Neural progenitor cell (in vitro differentiated cells): ENCODE measurements at places on chromosomes 6 and 20.

DNA sequence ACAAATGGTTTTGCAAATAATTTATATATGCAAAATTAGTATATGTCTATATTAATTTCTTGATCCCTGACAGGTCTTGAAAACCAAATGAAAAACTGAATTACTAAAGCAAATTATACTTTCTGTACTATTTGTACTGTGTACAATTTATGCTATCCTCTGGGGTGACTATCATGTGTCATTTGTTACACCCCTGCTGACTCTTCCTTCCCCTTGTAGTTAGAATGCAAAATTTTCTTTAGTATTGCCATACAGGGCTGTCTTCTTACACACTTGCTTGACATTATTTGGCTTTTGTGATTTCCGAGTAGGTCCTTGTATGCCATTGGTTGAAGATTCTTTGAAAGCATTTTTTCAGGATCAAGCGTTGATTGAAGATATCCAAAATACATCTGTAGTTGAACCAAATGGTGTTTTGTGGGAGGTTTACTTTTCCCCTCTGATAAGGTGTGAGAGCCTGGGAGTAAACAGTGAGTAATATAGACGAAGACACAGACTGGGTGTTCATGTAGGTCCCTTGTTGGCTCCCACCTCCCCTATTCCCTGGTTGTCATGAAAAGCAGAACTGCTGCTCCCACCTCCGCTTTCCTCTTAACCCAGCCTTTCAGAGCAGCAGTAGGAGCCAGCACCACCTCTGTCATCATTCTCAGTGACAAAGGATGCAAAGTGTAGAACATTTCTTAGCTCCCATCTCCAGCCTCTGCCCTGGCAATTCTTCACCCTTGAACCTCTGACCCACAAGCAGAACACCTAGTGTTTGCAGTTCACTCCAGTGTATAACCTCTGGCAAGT, 29.0 kb downstream of the NCOA7 start:
- DNase-seq: no peak

DNA sequence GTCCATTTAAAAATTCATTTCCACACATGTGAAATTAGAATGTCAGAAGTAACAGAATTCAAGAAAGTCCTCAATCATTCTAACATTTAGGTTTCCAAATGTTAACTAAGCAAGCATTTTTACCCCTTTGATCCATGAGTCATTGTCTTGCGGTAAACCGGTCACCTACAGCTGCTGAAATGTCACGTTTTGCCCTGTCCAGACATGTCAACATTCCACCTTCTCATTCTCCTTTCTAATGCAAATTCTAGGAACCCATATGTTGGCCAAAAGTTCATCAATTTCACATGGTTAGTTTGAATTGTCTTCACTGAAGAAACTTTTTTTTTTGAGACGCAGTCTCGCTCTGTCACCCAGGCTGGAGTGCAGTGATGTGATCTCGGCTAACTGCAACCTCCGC, 117.2 kb downstream of the IPCEF1 start:
- DNase-seq: no peak

DNA sequence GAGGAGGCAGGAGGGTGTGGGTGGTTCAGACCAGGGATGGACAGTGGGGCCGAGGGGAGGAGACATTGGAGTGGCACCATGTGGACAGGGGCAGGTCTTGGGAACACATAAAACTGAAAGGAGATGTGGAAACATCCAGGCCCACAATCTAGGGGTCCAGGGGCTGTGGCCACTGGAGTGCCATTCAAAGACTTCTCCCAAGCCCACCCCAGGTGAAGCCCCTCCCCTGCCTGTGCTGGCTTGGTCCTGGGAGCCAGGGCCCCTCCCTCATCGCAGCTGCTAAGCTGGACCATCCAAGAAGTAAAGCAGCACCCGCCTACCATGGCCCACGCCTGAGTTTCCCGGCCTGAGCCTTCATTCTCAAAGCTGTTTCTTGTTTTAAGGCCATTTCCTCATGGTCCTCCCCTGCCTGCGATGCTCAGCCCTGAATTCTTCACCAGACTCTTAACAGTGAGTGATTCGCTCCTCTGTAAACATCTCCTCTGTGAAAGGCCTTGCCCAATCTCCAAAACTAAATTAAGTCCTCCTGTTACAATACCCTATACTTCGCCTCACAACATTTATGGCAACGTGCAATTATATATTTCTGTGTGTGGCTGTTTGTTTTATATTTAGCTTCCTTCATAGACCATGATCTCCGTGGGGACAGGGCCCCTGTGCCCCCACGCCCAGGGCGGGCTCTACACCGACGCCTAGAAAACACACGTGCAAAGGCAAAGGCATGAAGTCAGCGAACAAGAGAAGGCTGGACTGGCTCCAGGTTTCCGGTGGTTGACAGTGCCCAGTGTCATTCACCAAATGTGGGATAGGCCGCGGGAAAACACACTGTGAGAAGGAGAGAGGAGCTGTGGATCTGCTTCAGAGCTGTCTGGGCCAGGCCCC, 267.8 kb downstream of the ERMARD start:
- DNase-seq: no peak

- DNase-seq: no peak
Measured at GRCh38 chr6:134195164-134195906, 122.6 kb downstream of the SGK1 start.

DNA sequence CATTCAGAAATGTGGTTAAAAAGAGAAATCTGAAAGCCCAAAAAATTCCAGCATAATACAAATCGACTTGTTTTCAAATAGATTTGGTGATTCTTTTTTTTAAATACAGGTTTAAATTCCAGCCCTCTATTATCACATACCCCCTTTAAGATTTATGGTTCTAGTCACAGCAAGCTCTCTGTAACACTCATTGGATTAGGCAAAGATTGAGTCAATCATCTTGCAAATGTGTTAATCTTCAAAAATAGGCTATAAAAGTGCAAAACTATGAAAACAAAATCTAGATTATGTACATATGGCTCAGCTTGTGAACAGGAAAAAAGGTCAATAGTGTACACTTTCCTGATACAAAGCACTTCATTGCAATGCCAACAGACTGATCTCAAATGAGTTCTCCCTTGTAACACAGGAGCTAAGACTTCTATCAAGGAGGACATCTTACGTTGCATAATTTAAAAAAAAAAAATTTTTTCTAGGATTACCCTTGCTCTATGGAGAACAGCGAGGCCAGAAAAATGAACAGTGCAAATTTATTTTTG, 26.2 kb downstream of the ZNF217 start:
- DNase-seq: no peak

GRCh38 chr6:42819803-42820511, 38.1 kb downstream of the BICRAL start:
- DNase-seq: peak; percentile 15

- DNase-seq: no peak
Measured at GRCh38 chr20:50311308-50312001, 120.8 kb downstream of the CEBPB start.

DNA sequence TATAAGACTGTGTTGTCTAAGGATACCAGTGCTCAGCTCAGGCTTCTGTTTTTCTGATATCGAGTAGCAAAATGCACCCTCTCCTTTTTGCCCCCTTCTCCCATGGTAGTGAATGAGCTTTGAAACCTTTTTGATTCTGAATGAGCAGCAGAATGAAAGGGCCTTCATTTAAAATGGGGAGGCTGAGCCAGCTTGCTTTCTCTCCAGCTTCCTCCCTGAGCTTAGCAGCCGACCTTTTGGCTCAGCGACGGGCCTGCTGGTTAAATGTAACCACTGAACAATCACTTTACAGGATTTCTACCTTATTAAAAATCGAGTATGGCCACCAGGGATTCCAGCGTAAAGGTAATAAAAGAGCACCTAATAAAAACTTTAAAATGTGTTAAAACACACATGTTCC, 133.7 kb upstream of the SPACA1 start:
- peak; percentile 34 for DNase-seq

DNA sequence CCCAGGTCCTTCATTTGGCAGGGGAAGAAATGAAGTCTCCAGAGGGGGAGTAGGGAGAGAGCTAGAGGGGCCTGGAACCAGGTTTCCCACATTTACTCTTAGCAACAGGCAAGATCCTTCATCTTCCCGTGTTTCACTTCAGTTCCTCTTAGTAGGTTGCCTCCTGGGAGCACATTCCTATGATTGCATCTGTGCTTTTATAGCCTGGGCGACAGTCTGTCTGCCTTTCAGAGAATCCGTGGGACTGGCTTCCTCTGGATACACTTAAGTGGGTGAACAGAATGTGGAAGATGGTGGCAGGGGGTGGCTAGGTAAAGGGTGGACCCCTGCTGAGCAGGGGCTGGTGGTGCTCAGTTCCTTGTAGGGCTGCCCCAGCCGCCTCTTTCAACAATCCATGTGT, 33.4 kb downstream of the STK35 start:
- no peak for DNase-seq

GRCh38 chr6:114068116-114068515, 97.2 kb upstream of the HDAC2 start:
- no peak for DNase-seq

- DNase-seq: no peak
Measured at GRCh38 chr6:110471726-110472365, 4.6 kb downstream of the SLC22A16 start.

DNA sequence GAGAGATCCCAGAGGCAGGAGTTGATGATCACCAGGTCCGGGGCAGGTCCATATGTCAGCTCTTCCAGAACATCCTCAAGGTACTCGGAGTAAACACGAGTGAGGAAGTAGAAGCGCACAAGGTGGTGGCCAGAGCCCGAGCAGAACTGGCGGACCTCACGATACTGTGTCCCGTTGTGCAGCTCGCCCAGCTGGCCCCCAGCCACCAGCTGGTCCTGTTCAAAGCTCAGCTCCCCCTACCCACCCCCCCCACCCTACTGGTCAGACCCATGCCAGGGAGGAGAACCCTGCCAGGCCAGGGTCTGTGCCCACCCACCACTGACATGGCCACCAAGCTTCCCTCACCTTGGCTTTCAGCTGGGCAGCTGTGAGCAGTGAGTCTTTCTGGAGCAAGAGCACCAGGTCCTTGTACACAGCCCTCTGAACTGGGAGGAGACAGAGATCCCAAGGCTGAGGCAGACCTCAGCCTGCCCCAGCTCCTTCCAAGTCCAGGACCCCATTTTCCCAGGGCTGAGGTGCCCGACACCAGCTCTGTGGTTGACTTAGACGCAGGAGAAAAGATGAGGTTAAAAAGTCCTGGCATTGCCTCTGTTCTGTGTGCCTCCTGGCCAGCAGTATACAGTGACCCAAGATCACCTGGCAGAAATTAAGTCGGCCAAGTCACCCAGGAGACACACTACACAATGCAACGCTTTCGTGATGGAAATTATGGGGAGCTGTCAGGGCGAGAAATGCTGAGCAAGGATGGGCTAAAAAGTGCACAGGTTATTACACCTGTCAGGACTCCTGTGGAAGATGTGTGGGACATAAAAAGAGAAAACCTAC, 1.4 kb downstream of the PCED1A start:
- no peak for DNase-seq

DNA sequence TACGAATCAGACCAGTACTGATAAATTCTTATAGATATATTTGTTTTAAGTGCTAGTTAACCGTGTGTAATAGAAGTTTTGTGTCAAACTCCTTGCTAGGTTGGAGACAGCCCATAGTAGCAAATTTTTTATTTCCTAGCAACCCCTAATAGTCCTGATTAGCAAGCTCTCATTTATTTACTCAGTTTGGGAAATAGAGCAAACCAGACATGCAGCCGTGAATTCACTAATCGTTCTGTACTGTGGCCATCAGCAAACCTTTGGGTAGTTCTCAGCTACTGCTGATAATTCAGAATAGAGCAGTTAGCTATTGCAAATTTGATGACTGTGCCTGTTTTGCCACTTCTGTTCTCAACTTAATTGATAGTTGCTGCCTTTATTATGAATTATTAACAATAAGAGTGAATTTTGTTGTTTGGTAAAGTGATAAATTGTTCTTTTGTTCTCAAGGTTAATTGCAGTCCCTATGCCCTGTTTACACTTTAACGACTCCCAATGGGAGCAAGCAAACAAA, 215.8 kb downstream of the GRM1 start:
- DNase-seq: no peak

DNA sequence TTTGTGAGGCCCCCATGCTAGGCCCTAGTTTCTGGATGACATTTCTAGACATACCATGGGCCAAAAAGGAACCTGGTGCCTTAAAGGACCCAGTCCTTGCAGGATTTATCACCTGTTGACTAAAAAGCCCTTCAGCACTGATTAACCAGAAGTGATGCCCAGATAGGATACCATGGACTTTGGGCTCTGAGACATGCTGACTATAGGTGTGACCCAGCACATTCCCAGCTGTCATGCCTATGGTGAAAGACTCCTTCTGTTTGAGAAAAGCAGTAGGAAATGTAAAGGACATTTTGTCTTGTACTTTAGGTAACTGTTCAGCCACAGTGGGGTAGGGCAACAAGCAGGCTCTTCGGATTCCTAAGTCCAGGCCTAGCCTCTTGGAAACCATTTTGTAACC, 724.2 kb downstream of the CD109 start:
- no peak for DNase-seq

DNA sequence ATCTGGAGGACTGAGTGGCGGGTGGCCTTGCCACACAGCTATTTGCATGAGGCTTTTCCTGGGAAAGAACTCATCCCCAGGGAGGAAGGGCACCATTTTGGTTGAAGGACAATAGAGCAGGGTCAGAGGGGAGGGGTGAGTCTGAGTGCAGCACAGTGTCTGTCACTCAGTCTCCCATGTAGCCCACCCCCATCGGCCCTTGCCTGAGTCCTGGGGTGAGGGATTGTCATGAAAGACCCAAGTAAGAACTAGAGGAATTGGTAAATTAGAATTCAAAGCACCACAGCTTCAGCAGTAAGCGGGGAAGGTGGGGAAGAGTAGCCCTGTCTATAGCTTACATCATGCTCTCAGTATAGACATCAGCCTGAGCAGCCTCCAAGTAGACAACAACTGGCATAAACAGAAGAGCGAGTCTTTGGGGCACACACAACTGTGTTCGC, 90.4 kb upstream of the TMEM30A start:
- peak; percentile 63 for DNase-seq

DNA sequence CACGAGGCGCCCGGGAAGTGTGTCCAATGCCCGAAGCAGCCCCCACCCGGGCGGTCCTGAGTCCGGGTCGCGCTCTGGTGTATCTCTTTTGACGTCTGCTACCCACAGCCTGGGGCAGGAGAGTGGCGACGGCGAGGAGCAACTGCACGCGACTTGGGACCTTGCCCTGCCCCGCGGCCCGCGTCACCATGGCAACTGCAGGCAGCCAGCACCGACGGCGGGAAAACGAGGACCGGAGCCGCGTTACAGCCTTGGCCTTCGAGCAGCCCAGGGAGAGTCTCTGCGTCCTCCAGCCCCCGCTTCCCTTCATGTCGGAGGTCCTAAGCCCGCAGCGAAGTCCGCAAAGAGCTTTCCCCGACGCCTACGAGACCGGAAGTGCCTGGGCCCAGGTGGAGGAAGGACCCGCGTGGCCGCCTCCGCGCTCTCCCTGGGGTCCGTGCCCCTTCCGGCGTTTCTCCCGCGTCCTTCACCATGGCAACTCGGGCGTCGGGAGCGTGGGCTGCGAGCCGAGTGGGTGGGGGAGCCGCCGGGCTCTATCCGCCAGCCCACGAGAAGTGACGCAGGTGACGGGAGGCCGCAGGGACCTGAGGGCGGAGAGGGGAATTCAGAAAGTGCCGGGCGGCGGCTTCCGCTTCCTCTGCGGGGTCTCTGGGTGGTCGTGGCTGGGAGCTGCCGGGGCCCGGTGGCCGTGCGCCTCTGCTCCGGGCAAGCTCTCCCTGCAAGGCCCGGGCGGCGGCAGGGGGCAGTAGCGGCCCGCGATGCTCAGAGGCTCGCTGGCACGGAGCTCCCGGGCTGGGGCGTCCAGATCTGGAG, 88.6 kb upstream of the TGM3 start:
- peak; percentile 92 for DNase-seq

- peak; percentile 85 for DNase-seq
Measured at GRCh38 chr6:45922728-45923351, 92.8 kb downstream of the CLIC5 start.

- DNase-seq: no peak
Measured at GRCh38 chr6:9085054-9085708, 649.8 kb upstream of the SLC35B3 start.

GRCh38 chr6:69164564-69165229, 529.6 kb downstream of the ADGRB3 start:
- DNase-seq: peak; percentile 50
